Psoas muscle (tissue), 8 donors: ENCODE measurements at places on chromosomes 7 and 10. TPM values are rescaled to one million over a fixed set of nuclear protein-coding genes. Genes with fewer than 3 reads are reported as not detected.

- DNase-seq, result no peak
These were observed 25.1 kb downstream of the GALNT11 start for GRCh38 chr7:152050547-152050971.

- no peak for DNase-seq
These were observed 29.6 kb downstream of the AMZ1 start for GRCh38 chr7:2717293-2718261.

DNA sequence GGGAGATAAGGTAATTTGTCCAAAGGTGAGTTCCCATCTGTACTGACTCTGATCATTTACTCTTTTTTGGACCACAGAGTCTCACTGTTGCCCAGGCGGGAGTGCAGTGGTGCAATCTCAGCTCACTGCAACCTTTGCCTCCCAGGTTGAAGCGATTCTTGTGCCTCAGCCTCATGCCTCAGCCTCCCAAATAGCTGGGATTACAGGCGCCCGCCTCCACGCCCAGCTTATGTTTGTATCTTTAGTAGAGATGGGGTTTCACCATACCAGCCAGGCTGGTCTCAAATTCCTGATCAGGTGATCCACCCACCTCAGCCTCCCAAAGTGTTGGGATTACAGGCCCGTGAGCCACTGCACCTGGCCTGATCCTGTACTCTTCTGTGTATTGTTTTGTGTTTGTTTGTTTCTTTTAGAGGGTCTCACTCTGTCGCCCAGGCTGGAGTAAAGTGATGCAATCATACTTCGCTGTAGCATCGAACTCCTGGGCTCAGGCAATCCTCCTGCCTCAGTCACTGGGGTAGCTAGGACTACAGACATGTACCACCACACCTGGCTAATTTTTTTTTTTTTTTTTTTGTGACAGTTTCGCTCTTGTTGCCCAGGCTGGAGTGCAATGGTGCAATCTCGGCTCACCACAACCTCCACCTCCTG lies 2.4 kb downstream of the NOLC1 start:
- no peak for DNase-seq

Gene MSMB
- not detected for total RNA-seq

Gene CPA2
- total RNA-seq, result not detected

DNA sequence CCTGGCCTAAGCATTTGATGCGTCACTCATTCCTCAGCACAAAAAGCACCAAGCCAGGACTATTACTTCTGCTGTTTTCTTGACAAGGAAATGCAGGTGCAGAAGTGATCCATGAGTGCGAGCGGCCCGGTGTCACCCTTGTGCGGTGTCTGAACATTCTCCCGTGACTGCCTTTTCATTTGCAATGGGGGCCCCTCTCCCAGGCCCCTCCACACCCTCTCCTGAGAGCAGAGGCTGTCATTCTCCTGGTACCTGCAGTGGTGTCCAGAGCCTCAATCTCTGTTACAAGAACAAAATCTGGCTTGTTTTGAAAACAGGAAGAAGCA lies 213.1 kb downstream of the DIP2C start:
- no peak for DNase-seq

- DNase-seq, result no peak
These were observed 244.0 kb upstream of the CXCL12 start for GRCh38 chr10:44628921-44629320.

DNA sequence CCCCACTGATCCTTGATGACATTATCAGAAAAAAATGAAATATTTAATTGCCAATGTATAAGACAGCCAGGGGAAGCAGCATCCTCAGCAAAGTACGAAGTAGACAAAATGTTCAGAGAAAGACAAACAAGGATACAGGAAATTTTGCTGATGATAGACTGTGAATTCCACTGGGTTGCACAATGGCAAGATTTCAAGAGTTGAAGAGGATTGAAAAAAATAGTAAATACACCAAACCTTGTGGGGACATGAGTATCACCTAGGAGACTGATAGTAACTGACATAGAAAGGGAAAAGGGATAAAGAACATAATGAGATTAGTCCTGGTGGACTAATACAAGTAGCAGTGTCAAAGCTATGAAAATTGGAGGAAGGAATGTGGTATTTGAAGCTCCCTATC lies 16.5 kb downstream of the CNOT4 start:
- DNase-seq, result no peak

- DNase-seq, result no peak
These were observed 2.2 kb upstream of the STRIP2 start for GRCh38 chr7:129431911-129432643.

Gene CRTAC1
- total RNA-seq, result 0.55 TPM

Gene CCDC3
- 3.1 TPM for total RNA-seq

Gene HOXA4
- 8.1 TPM for total RNA-seq

DNA sequence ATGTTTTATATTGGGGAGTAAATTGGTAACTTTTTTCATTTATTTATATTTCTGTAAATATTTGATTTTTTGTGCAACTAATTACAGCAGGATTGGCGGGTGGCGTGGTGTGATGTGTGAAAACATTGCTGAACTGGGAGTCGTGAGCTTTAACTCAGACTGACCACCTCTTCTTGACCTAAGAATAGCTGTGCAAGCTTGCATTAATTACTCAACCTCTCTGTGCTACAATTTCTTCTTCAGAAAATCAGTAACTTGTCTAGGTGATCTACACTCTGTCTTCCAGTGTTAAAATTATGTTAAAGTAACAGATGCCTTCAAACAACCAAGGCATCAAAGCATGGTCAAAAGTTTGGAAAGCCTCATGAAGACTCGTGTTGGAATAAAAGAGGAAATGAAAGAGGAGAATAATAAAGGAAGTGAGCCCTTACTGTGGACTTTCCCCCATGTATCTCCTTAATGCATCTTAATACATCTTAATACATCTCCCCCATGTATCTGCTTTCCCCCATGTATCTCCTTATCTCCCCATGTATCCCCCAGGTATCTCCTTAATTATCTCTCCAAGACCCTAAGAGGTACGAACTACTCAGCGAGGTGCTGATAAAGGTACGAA lies 71.2 kb downstream of the SVIL start:
- DNase-seq, result no peak

GRCh38 chr10:100297242-100297641 lies 10.8 kb upstream of the BLOC1S2 start:
- DNase-seq, result no peak

Gene WDR86
- total RNA-seq, result 0.34 TPM

DNA sequence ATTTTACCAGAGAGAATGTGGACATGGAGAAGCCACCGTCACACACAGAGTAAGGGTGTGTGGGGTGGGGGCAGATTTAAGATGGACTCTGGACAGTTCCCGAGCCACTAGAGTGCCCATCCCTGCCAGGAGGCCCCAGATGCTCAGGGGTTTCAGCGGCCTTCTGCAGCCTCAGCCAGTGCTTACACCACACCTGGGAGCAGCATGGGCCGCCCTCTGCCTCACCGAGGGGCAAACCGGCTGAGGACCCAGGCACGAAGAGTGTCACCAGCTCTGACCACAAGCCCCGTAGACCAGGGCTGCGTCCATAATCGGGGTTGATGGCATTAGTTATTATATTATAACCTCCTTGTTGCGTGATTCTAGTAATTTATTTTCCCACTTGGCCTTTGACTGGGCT lies 6.7 kb upstream of the MNX1 start:
- no peak for DNase-seq

Gene GARIN1A
- total RNA-seq, result 3.3 TPM

DNA sequence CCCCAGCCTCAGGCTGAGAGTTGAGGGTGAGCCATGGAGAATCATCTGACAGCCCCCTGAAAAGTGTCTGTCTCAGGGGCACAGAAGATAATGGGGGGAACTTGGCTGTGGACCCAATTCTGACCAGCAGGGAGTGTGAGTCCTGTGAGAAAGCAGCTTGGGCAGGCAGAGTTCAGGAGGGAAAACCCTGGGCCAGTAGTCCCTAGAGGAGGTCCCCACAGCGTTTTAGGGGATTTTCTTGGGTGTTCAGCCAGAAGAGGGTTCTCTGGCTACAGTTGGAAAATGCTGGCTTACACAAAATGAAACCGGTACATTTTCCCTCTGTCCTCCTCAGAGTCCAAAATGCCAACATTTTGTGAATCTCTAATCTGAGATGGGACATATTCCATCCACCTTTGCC lies 35.8 kb upstream of the TRIM8 start:
- DNase-seq, result no peak

DNA sequence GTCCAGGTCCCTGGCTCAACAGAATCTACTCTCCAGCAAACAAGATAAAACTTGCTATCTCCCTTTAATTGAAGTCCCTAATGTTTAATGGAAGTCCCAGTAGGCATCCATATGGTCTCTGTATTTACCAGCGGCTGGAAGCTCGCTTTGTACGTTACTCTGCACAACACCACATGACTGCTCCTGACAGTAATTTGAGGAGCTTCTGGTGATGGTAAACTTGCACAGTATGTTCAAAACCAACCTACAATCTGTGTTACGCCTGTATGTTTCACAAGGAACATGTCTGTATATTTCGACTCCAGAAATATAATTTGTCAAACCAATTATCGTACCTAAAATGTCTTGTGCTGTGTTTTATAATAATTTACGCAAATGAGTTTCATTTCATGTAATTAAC lies 4.4 kb upstream of the TECPR1 start:
- no peak for DNase-seq

Gene PDK4
- 585 TPM for total RNA-seq

Gene PLCE1
- total RNA-seq, result 4.1 TPM

Gene ZSCAN21
- total RNA-seq, result 11.2 TPM

- DNase-seq, result no peak
These were observed 50.6 kb downstream of the INHBA start for GRCh38 chr7:41652267-41652666.

- no peak for DNase-seq
These were observed 3.2 kb upstream of the NFKB2 start for GRCh38 chr10:102392306-102392705.

DNA sequence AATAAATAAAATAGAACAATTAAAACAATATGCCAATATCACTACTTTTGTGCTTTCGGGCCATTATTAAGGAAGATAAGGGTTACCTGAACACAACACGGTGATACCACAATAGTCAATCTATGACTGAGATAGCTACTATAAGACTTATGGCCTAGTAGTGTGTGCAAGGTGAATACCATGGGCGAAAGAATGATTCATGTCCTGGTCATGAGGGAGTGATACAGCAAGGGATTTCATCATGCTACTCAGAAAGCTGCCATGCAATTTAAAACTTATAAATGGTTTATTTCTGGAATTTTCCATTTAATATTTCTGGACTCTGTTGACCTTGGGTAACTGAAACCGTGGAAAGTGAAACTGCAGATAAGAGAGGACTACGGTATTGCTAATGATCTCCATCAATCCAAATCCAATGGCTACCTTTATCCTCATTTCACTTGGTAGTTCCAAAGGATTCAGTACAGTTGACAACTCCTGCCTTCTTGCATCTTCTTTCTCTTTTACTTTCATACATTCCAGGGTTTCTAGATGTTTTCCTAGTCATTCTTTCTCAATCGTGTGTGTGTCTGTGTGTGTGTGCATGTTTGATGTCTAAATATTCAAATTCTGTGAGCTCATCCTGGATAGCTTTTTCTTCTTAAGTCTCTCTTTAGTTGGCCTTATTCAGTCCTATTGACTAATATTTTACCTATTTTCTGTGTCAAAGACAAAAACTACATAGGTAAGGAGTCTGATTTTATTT lies 100.5 kb upstream of the MAGI2 start:
- DNase-seq, result no peak

DNA sequence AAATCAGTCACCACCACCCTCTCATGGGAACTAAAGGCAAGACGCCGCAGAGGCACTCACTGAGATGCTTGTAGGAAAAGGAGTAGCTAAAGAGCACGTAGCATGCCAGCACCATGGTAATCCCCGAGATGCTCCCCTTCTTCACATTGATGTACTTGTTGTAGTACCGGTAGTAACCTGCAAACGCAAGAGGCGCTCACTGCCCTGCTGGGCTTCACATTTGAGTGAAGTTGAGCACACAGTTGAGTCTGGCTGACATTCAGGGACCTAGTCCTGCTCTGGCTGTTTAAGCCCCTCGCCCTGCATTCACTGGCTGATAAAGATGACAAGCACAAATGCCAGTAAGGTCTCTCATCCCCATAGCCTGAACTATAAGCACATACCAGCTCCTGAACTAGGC lies 6.9 kb downstream of the ATP5MF start:
- DNase-seq, result peak; percentile 44

GRCh38 chr10:43091846-43092245 lies 15.0 kb downstream of the RET start:
- DNase-seq, result no peak

GRCh38 chr10:102286216-102286615 lies 40.9 kb downstream of the GBF1 start:
- DNase-seq, result no peak

DNA sequence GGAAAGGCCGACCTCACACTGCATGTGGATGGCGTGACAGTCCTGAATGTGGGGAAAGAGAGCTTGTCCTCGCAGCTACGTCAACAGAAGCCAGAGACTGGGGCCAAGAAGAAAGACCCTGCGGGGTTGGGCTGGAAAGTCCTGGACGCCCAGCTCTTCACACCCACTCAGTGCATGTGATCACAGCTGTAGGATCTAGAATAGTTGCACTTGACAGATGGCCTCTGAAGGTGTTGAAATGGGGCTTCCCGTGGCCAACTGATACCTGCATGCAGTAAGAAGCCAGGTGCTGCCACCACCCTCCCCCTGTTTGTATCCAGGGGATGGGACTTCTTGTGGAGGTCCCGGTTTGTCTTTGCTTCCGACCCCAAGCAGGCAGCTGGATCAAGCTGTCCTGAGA lies 34.1 kb upstream of the OCM2 start:
- no peak for DNase-seq

Gene FAM24B
- total RNA-seq, result not detected

GRCh38 chr7:158166386-158167340 lies 421.0 kb downstream of the PTPRN2 start:
- no peak for DNase-seq

DNA sequence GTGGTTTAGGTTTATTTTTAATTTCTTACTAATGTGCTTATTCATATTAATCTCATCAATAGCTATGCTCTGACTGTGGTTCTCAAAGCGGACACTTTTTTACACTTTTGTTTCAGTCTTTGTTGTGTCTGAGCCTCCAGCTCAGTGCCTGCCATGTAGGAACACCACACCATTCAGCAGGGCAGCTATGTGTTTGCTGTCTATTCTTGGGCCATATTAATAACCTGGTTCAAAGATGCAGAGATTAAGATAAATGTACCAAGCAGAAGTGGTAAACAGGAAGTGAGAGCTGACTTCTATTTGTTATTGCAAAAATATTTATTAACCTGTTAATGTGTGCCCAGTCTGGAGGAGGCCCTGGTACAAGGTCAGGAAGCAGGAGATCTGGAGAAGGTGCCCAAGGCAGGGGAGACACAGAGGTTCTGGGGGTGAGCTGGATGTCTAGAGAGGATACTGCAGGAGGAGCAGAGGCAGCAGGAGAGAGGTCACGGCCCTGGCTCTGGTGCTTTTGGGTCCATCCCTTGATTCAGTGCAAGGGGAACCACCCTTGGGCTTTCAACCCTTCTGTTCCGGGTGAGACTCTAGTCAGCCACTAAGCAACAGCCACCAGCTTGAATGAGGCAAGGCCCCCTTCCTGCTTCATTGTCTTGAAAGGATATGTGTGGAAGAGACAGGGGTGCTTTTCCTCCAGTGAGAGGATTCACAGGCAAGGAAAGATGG lies 1.9 kb downstream of the TBXAS1 start:
- DNase-seq, result no peak

- no peak for DNase-seq
These were observed 36.9 kb upstream of the GNA12 start for GRCh38 chr7:2880874-2881533.

- DNase-seq, result no peak
These were observed 18.7 kb downstream of the TAS2R40 start for GRCh38 chr7:143240291-143241168.

GRCh38 chr10:96507044-96507443 lies 6.7 kb downstream of the TLL2 start:
- no peak for DNase-seq

GRCh38 chr10:118259288-118259906 lies 82.7 kb downstream of the FAM204A start:
- DNase-seq, result no peak

Gene CYP3A4
- 3.2 TPM for total RNA-seq

Gene SPDYE2B
- not detected for total RNA-seq
